ENCODE measurements at places on chromosomes 12 and 14.

GRCh38 chr12:58408516-58408915 lies 467.1 kb downstream of the ATP23 start:
- no peak for DNase-seq

GRCh38 chr12:88855301-88855700 lies 275.0 kb upstream of the KITLG start:
- DNase-seq = no peak

DNA sequence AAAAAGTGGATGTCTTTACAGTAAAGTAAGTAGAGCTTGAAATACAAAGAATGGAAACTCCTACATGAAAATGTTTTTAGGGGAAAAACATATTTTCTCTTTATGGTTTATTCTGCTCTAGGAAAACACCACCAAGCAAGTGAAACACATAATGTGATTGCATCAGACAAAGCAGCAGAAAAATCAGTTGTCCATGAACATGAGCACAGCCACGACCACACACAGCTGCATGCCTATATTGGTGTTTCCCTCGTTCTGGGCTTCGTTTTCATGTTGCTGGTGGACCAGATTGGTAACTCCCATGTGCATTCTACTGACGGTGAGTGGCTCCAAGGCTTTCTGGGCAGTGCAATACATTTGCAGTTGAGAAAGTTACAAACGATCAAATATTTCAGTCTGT lies 42.6 kb upstream of the PLEKHD1 start:
- DNase-seq = no peak

- no peak for DNase-seq
Measured at GRCh38 chr14:34920339-34920738, 45.2 kb upstream of the BAZ1A start.

DNA sequence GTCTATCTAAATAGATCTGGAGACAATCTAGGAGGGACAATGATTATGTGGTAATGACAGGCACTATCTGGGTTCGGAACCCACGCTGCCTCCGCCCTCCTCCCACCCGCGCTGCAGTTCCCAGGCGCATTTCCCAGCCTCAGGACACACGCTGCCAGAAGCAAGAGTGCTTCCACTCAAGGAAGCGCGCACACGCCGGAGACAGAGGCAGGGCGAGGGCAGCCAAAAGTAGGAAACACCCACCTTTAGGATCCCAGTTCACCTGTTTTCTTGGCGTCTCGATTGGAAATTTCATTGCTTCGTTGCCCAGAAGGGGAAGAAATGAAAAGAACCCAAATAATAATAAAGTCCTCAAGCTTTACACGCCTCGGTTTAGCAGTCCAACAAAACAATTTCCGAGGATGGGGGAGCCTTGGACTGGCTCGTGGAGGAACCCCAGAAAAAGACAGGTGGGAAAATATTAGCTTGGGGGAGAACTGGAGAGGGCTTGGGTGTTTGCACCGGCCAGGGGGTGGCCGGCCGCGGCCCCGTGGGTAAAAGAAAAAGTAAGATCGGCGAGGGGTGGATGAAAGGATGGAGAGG lies 474 bp downstream of the KCNK10 start:
- DNase-seq = no peak

- no peak for DNase-seq
Measured at GRCh38 chr12:122872815-122873361, 23.0 kb downstream of the VPS37B start.

- DNase-seq = no peak
Measured at GRCh38 chr12:94700662-94701061, 50.3 kb upstream of the TMCC3 start.

DNA sequence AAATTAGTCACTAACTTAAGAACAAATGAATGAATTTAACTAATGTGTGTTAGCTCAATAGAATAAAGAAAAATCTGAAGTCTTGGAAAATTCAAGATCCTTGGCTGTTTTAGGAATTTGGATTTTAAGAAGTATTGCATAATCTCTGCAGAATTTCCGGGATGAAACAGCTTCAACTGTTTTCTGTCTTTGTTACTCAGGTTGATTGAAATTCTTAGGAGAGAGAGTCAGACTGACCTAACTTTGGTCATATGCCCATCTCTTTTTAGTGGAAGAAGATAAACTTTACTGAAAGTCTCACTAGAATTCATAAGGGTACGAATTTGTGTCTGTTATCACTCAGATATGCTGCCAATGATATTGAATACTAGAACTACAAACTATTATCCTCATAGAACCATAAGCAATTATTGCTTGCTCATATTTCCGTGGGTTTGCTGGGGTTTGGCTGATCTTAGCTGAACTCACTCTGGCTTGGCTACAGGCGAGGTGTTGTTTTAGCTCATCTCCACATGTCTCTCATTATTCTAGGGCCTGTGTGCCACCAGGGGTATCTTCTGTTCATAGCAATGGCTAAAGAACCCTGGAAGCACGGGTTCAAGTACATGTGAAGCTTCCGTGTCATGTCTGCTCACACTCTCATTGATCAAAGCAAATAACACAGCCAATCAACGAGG lies 257.4 kb upstream of the NOVA1 start:
- DNase-seq = no peak

- DNase-seq = no peak
Measured at GRCh38 chr12:27253347-27253746, 9.3 kb downstream of the STK38L start.

DNA sequence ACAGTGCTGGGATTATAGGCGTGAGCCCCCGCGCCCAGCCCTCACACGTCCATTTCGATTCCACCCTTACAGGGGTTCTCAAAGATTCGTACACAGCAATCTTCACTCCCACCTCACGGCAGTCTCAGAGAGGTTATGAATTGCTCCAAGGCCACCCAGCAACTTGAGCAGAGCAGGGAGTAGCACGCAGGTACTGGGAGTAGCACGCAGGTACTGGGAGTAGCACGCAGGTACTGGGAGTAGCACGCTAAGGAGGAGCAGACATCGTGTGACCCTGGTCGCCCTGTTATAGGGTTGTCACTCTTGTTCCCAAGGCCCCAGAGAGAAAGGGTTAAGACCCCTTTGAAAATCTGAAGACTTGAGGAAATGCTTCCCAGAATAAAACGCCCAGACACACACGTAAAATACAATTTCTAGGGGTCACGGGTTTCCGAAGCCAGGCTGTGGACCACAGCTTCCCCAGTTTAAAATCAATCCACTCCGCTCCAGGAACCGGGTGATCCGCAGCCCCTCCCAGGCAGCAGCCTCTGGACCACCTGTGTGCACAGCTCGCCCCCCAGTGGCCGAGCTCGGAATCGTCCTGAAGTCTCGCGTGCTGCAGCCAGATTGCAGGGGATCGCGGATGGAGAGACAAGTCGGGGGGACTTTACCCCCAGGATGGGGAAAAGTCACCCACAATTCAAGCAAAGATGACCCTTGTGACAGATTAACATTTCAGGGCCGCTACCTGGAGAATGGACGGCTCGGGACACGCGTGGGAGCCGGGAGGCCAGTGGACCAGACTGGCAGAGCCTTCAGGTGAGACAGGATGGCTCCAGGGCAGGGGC lies 92.0 kb downstream of the SCARB1 start:
- DNase-seq = peak; percentile 74

Data from T47D (cell line).